H9 (cell line): ENCODE measurements at places on chromosomes 3 and 15. TPM values are rescaled to one million over a fixed set of nuclear protein-coding genes. Genes with fewer than 3 reads are reported as not detected.

GRCh38 chr15:68933001-68933400 lies 2.7 kb downstream of the SPESP1 start:
- DNase-seq: no peak

DNA sequence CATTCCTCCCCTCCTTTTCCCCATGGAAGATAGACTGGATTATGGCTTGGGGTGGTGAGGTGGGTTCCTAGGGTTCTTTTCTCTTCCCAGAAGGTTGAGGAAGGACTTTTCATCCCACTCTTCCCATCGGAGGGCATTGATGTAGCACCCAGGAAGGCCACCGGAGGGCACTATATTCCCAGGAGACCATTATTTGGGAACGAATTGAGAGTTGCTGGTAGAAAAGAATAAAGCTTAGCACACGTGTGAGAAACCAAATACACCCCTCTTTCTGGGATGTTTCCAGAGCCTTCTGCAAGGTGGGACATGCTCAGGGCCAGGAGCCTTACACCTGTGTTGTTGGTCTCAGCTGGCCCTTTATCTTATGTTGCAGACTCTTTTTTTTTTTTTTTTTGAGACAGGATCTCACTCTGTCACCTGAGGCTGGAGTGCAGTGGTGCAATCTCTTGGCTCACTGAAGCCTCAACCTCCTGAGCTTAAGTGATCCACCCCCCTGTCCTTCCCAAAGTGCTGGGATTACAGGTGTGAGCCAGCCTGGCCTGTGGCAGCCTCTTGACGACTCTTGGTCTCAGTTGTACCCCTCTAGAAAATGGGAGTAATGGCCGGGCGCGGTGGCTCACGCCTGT lies 6.3 kb upstream of the CDC25A start:
- peak; percentile 84 for DNase-seq

DNA sequence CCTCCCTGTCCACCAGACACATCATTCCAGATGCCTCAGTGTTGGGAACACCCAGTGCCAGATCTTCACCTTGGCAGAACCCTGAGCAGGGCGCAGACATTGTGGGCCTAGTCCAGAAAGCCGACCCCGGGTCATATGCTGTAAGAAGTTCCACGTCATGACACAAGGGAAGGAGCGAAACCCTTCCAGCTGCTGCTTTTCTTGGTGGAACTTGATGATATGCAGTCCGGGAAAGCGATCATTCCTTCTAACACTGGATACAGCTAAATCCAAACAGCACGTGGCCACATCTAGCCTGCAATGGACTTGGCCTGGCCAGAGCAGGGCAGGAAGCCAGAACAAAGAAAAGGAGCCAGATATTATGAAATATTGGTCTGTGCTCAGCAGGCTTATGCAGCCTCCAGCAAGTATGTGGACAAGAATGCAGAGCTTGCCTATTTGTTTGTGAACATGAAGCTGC lies 22.0 kb downstream of the GASK1A start:
- DNase-seq: no peak

DNA sequence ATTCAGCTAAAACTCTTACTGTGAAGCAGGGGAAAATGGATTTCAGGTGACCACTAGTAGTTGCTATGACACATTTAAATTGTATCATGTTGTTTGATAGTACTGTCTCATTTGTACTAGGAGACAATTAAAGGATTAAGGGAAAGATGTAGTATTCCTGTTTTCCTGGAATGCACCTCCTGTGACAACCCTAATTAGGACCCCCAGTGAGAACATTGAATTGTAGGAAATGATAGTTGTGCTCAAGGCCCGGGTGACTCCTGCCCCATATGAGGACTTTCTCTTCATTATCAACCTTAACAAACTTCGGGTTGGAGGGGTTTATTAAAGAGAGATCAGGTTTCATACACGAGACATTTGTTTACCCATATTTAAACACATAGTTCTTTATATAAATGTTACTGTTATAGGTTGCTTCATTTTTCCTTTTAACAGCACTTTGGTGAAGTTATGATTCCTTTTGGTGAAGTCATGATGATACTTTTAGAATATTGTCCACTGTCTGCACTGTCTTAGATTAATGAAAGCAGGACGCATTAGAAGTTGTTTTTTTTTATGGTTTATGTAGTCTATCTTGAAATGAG lies 392.6 kb upstream of the NAALADL2 start:
- DNase-seq: no peak

DNA sequence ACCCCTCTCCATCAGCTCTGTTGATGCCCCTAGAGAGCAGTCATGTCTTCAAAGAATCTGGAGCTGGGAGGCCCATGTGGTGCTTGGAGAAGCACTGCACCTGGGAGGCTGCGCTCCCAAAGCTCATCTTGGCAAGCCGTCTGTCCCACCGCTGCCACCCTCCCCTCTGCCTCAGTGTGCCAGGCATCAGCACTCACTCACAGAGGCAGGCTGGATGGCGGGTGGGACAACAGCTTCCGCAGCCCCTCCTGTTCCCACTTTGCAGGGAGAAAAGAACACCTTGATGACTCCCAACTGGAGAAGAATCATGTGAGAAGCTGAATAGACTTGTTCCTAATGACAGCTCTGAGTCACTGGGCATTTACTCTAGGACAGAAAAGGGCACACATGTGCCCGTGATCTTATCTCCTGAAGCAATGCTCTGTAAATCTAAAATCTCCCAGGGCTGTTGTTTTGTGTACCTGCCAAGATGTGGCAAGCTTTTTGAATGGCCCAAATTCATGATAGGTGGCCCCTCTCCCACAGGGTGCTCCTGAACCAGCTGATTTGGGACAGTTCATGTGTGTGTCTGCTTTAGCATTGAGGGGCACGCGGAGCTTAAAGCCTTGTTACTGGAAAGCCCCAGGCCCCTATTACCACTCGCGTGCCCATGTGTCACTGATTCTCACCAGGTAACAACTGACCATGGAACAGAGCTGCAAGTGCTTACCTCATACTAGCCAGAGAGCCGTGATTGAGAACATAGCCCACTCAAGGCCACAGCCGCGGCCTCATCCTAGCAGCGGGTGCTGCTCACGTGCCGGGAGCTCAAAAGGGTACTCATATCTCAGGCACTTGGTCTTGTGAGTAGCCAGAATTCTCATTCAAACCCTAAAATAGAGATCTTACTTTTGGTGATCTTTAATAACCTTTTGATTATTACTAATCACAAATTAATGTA lies 104.4 kb downstream of the DNAJB8 start:
- no peak for DNase-seq

DNA sequence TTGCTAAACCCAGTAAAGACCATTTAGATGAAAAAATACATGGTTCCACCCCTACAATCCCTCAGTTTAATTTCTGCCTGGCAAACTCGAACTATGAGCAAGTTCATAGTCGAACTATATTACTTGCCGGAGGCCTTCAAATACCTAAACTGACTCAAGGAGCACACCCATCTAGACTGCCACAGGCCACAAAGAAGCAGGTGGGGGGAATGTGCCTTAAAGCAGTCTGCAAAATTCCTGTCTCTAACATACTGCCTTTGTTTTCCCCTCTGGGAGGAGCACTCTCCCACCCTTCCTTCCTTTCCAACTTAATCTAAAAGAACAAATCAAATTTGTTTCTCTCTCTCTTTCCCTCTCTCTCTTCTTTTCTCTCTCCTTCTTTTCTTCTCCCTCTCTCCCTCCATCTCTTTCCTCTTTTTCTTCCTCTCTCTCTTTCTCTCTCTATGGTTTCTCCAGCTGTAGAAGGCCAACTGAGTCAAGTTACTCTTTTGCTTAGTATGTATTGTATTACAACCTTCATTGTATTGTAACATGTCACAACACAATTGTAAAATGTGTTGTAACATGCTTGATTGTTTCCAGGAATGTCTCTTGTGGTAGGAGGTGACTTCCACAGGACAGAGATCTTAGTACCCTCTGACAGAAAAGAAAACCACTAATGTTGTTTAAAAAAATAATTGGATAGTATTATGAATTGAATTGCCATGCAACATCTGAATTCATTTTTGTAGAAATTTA lies 496.3 kb downstream of the ROBO2 start:
- peak; percentile 43 for DNase-seq

Gene ZNF80
- total RNA-seq: not detected in 2 replicates

Gene PLXND1
- total RNA-seq: 48.4 and 50.9 TPM in 2 replicates

Gene CTXN2
- total RNA-seq: 0.11 TPM in 2 replicates

- no peak for DNase-seq
Observed at GRCh38 chr3:188842639-188843038, 329.1 kb upstream of the TPRG1 start.

Gene PLXNA1
- 39.6 and 42.1 TPM in 2 replicates for total RNA-seq

- DNase-seq: no peak
Observed at GRCh38 chr15:98257290-98257689, 296.8 kb downstream of the ARRDC4 start.

GRCh38 chr3:12224181-12225147 lies 64.4 kb upstream of the PPARG start:
- no peak for DNase-seq

GRCh38 chr15:47505712-47506328 lies 211.5 kb upstream of the SEMA6D start:
- DNase-seq: no peak

- peak; percentile 26 for DNase-seq
Observed at GRCh38 chr3:195048059-195048905, 222.7 kb downstream of the XXYLT1 start.

- DNase-seq: peak; percentile 28
Observed at GRCh38 chr3:94525043-94525442, 462.2 kb downstream of the NSUN3 start.

Gene TICRR
- total RNA-seq: 26.0 TPM in 2 replicates
